ENCODE measurements at places on chromosomes 13 and 19. TPM values are rescaled to one million over a fixed set of nuclear protein-coding genes. Genes with fewer than 3 reads are reported as not detected.

DNA sequence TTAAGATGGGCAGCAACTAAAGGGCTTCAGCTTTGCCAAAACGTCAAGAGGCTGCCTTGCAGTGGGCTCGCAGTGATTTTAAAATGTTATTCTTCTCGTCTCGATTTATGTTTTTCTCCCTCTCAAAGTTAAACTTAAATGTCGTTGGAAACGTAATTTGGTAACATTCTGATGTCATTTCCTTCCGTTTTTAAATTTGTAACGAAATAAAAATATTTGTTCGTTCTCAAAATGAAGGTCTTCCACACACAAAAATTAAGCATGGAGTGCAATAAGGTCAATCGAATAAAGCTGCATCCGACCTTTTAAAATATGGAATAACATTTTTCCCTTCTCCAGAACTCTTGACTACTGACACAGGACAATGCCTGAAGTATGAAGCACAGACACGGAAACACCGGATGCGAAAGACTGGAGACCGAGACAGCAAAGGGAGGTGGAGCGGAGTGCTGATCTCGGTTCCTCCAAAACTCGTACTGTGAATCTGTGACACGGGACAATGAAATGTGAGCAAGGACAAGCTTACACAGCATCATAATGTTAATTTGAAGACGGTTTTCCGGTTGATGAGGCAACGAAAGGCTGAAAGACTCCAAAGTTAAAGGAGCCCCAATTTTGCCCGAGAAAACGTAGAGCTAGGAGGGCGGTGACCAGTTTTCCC lies 850 bp downstream of the MTMR6 start:
- peak overlapping the region; percentile 83 for H3K4me3 ChIP-seq
- H3K4me1 ChIP-seq: no peaks in the 10 kb centered on the region
- H3K27me3 ChIP-seq: no peaks in the 10 kb centered on the region
- H3K36me3 ChIP-seq: no peaks in the 10 kb centered on the region

GRCh38 chr19:19274716-19275565 lies 1.8 kb upstream of the TM6SF2 start:
- no peak for DNase-seq
- H3K4me3 ChIP-seq: no peak overlapping the region

- DNase-seq: no peak
- no peak overlapping the region for H3K4me3 ChIP-seq
- H3K27me3 ChIP-seq: peaks cover 2% of the 10 kb centered on the region
- no peak overlapping the region for H3K27ac ChIP-seq
- no peaks in the 10 kb centered on the region for H3K4me1 ChIP-seq
Measured at GRCh38 chr19:41356984-41357739, 3.4 kb upstream of the TGFB1 start.

Gene RGL3
- 58.5 TPM for total RNA-seq

DNA sequence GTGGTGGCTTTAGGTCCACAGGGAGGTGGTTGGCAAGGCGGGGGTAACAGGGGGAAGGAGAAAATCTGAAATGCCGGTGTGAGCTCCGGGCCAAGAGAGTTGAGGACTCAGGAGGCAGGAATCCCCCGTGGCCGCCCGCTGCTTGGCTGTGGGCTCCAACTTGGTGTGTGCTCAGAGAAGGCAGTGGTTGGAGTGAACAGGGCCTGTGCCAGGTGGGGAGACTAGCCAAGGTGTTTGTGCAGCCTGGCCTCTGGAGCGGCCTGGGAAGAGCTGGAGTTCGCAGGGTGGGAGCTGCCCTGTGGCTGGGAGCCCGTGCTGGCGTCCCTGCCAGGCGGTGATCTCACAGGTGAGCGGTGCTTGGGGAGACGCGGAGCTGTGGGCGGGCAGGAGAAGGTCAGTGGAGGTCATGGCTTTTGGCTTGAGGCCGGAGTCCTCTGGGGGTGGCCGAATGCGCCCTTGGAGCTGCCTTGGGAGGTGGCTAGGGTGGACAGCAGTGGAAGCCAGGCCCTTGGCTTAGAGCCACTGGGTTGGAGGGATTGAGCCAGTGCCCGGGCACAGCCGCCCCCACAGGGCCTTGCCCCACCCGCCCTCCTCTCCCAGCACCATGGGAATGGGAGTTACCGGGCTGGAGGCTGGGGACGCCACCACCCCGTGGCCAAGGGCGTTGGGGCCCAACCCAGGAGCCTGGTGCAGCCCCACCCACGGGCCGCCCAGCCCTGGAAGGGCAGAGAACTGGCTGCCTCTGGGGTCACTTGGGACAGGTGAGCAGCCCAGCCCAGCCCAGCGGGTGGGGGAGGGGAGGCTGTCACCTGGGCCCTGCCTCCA lies 7.1 kb upstream of the CIRBP start:
- H3K4me1 ChIP-seq: peaks cover 4% of the 10 kb centered on the region
- H3K27me3 ChIP-seq: no peaks in the 10 kb centered on the region
- no peak overlapping the region for H3K27ac ChIP-seq
- H3K4me3 ChIP-seq: peak overlapping the region; percentile 84
- DNase-seq: no peak

- H3K4me1 ChIP-seq: peaks cover 2% of the 10 kb centered on the region
- no peak for DNase-seq
- no peak overlapping the region for H3K4me3 ChIP-seq
- no peak overlapping the region for H3K27ac ChIP-seq
Measured at GRCh38 chr19:44687888-44688287, 11.1 kb upstream of the CEACAM16 start.

GRCh38 chr13:33057019-33057780 lies 41.0 kb downstream of the KL start:
- H3K27me3 ChIP-seq: no peaks in the 10 kb centered on the region
- no peaks in the 10 kb centered on the region for H3K36me3 ChIP-seq
- no peak overlapping the region for H3K27ac ChIP-seq
- no peak overlapping the region for H3K4me3 ChIP-seq
- H3K4me1 ChIP-seq: no peaks in the 10 kb centered on the region

- no peak overlapping the region for H3K27ac ChIP-seq
- H3K36me3 ChIP-seq: peaks cover 20% of the 10 kb centered on the region
- peak overlapping the region; percentile 99 for H3K4me3 ChIP-seq
- H3K27me3 ChIP-seq: no peaks in the 10 kb centered on the region
- DNase-seq: peak; percentile 53
- H3K4me1 ChIP-seq: no peaks in the 10 kb centered on the region
Measured at GRCh38 chr19:10565028-10565566, 713 bp downstream of the KRI1 start.

Gene WDR88
- not detected for total RNA-seq

Gene NTN5
- 0.33 TPM for total RNA-seq

GRCh38 chr13:50923272-50923671 lies 13.7 kb downstream of the RNASEH2B start:
- no peak for DNase-seq
- H3K27ac ChIP-seq: no peak overlapping the region
- peaks cover 39% of the 10 kb centered on the region for H3K36me3 ChIP-seq
- H3K27me3 ChIP-seq: no peaks in the 10 kb centered on the region
- H3K4me1 ChIP-seq: no peaks in the 10 kb centered on the region

GRCh38 chr13:103731959-103732358 lies 665.7 kb upstream of the SLC10A2 start:
- no peak for DNase-seq
- no peaks in the 10 kb centered on the region for H3K27me3 ChIP-seq
- no peak overlapping the region for H3K27ac ChIP-seq
- no peaks in the 10 kb centered on the region for H3K4me1 ChIP-seq
- no peak overlapping the region for H3K4me3 ChIP-seq

Gene ZNF865
- total RNA-seq: 14.3 TPM

Gene LGALS14
- total RNA-seq: not detected

DNA sequence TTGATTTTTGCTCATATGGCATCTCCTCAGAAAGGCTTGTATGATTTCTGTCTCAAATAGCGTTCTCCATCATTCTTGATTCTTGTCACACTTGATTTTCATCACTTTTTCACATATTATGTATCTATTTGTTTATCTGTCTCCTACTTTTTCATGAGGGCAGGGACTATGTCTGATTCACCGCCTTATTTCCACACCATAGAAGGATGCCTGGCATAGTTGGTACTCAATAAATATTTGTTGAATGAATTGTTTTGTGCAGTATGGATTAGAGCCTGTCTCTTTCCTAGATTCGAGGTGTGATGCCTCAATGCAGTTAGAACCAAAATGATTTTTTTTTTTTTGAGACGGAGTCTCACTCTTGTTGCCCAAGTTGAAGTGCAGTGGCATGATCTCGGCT lies 12.1 kb downstream of the SAE1 start:
- no peak overlapping the region for H3K27ac ChIP-seq
- DNase-seq: no peak
- H3K36me3 ChIP-seq: peaks cover 68% of the 10 kb centered on the region
- H3K27me3 ChIP-seq: no peaks in the 10 kb centered on the region
- no peak overlapping the region for H3K4me3 ChIP-seq

- no peaks in the 10 kb centered on the region for H3K36me3 ChIP-seq
- no peaks in the 10 kb centered on the region for H3K4me1 ChIP-seq
- no peak overlapping the region for H3K27ac ChIP-seq
- no peaks in the 10 kb centered on the region for H3K27me3 ChIP-seq
- no peak overlapping the region for H3K4me3 ChIP-seq
Measured at GRCh38 chr13:24181991-24182702, 21.6 kb downstream of the SPATA13 start.

Gene PSG1
- not detected for total RNA-seq

DNA sequence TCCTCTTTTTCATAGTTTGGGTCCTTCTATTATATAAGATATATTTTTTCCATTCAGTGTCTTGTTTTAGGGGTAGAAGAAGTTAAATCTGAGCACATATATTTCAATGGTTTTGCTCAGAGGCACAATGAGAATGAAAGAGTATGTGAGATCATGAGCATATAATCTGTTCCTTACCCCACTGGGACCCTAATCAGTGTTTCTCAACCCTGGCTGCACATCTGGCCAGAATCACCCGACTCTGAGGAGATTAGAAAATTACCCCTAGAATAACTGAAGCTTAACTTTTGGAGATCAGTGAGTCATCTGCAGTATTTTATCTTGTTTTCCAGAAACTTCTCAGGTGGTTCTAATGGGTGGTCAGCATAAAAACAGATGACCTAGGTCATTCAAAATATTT lies 782 bp downstream of the CYSLTR2 start:
- no peaks in the 10 kb centered on the region for H3K27me3 ChIP-seq
- no peak overlapping the region for H3K4me3 ChIP-seq
- H3K4me1 ChIP-seq: no peaks in the 10 kb centered on the region
- no peaks in the 10 kb centered on the region for H3K36me3 ChIP-seq
- DNase-seq: no peak

Gene DHX34
- total RNA-seq: 38.2 TPM

DNA sequence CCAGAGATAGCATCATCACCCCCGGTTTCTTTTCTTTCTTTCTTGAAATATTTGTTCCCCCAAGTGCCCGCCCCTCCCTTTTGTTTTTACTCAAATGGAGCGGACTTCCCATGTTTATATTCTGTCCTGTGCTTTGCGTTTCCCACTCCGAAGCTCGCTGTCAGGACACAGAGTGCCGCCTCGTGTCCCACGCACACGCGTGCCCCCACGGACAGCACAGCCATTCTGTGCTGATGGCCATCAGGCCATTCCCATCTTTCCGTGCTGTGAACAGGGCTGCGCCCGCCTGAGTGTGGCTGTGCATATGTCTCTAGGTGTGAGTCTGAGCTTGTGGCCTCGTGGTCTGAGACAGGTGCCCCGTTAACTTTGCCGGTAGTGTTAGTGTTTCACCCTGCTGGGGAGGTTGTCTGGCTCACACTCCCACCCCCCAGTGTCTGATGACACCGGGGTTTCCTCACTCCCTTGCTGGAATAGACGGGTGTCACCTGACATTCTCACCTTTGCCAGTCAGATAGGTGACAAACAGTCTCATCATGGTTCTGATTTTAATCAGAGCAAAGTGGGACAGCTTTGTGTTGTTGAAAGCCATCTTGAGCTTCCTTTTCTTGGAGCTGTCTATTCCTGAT lies 6.9 kb downstream of the PAK4 start:
- DNase-seq: no peak
- peaks cover 3% of the 10 kb centered on the region for H3K4me1 ChIP-seq
- H3K27ac ChIP-seq: no peak overlapping the region
- no peaks in the 10 kb centered on the region for H3K27me3 ChIP-seq

Gene NKG7
- total RNA-seq: not detected

Gene OR10H1
- not detected for total RNA-seq

GRCh38 chr13:50376895-50377575 lies 361.8 kb downstream of the KCNRG start:
- DNase-seq: peak; percentile 77
- H3K36me3 ChIP-seq: peaks cover 13% of the 10 kb centered on the region
- no peak overlapping the region for H3K27ac ChIP-seq
- peak overlapping the region; percentile 50 for H3K4me3 ChIP-seq
- no peaks in the 10 kb centered on the region for H3K27me3 ChIP-seq

Gene LIN37
- 4.7 TPM for total RNA-seq

Gene PSMD8
- 189 TPM for total RNA-seq

DNA sequence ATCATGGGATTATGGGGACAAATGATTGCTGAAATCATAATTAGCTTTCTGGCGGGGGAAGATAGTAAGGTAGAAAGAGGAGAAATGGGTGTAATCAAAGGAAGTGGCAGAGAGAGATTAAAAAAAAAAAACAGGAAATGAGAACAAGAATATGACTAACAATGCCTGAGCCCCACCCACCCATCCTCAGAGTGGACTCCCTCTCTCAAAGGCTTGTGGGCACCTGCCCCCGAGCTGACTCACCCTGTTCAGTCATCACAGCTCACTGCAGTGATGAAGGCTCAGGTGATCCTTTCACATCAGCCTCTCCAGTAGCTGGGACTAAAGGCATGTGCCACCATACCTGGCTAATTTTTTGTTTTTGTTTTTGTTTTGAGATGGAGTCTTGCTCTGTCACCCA lies 26.4 kb upstream of the TPT1 start:
- H3K36me3 ChIP-seq: peaks cover 15% of the 10 kb centered on the region
- H3K4me3 ChIP-seq: no peak overlapping the region
- no peak overlapping the region for H3K27ac ChIP-seq
- DNase-seq: peak; percentile 88
- no peaks in the 10 kb centered on the region for H3K4me1 ChIP-seq
- H3K27me3 ChIP-seq: no peaks in the 10 kb centered on the region

Gene GSX1
- total RNA-seq: not detected

- no peaks in the 10 kb centered on the region for H3K36me3 ChIP-seq
- H3K4me1 ChIP-seq: no peaks in the 10 kb centered on the region
- no peak for DNase-seq
- H3K27ac ChIP-seq: no peak overlapping the region
- no peak overlapping the region for H3K4me3 ChIP-seq
Measured at GRCh38 chr19:33412601-33413425, 39.3 kb downstream of the CEBPG start.

Gene JSRP1
- total RNA-seq: 0.90 TPM

Gene NLRP9
- not detected for total RNA-seq

GRCh38 chr13:72561791-72562190 lies 165.6 kb downstream of the MZT1 start:
- DNase-seq: no peak
- no peak overlapping the region for H3K27ac ChIP-seq
- H3K36me3 ChIP-seq: no peaks in the 10 kb centered on the region
- H3K27me3 ChIP-seq: no peaks in the 10 kb centered on the region

Gene PCDH17
- total RNA-seq: 0.37 TPM

- H3K36me3 ChIP-seq: no peaks in the 10 kb centered on the region
- no peaks in the 10 kb centered on the region for H3K27me3 ChIP-seq
- no peak overlapping the region for H3K27ac ChIP-seq
- H3K4me1 ChIP-seq: no peaks in the 10 kb centered on the region
- no peak for DNase-seq
- H3K4me3 ChIP-seq: no peak overlapping the region
Measured at GRCh38 chr13:73608157-73608516, 526.1 kb downstream of the KLF12 start.

GRCh38 chr19:33427801-33428626 lies 54.5 kb downstream of the CEBPG start:
- no peak overlapping the region for H3K27ac ChIP-seq
- no peaks in the 10 kb centered on the region for H3K36me3 ChIP-seq
- H3K4me3 ChIP-seq: no peak overlapping the region
- no peaks in the 10 kb centered on the region for H3K27me3 ChIP-seq
